Nasal cavity respiratory epithelium epithelial cell of viscerocranial mucosa (primary cell): ENCODE measurements at places on chromosomes 6 and 20. TPM values are rescaled to one million over a fixed set of nuclear protein-coding genes. Genes with fewer than 3 reads are reported as not detected.

PKIB gene
- 2.4 and 3.3 TPM in 2 replicates for total RNA-seq

HFE gene
- total RNA-seq, result 1.4 and 8.8 TPM in 2 replicates

GPR6 gene
- total RNA-seq, result not detected in 2 replicates

CRIP3 gene
- not detected in 2 replicates for total RNA-seq

SH3BGRL2 gene
- 12.2 and 24.3 TPM in 2 replicates for total RNA-seq

ARFRP1 gene
- total RNA-seq, result 28.7 and 51.0 TPM in 2 replicates

TMEM63B gene
- total RNA-seq, result 38.6 and 106 TPM in 2 replicates

TMEM151B gene
- under 0.01 and 0.07 TPM in 2 replicates for total RNA-seq

CPNE5 gene
- under 0.01 TPM in 1 of 2 replicates, not detected in the other for total RNA-seq

GINS1 gene
- 2.2 and 2.4 TPM in 2 replicates for total RNA-seq

KIAA1755 gene
- total RNA-seq, result not detected in 2 replicates

IL17F gene
- not detected in 2 replicates for total RNA-seq
